CD4-positive, alpha-beta T cell treated with Interleukin-17A for 1 hour (primary cell): ENCODE measurements at places on chromosomes 1 and 21.

DNA sequence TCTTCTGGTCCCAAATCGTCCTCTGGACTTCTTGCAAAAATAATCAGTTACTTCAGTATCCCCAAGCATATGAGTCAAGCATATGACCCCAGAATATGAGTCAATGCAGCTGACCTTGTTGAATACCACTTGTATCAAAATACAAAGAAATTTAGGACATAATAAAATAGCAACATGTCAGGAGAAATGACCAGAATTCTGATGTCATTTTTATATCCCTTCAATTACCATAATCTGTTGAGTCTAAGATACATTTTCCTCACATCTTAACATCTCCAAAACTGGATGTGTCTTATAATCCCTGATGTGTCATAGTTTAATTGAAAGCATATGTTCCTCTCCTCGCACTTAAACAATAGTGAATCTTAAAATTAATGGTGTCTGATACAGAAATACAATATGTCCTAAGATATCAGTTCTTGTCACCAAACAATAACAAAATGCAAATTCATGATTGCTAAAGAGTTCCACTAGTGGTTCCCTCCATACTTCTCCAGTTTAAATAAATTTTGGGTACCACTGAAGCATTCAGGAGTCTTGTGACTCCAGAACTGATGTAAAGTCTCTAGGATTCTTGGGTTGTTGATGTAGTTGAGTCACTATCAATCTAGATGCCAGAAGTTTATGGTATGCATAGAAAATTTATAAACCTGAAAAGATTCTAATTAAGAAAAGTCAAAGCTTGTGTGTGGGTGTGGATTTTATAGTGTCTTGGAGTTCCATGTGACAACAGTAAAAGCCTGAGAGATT, 41.8 kb downstream of the KIFAP3 start:
- no peak for DNase-seq

DNA sequence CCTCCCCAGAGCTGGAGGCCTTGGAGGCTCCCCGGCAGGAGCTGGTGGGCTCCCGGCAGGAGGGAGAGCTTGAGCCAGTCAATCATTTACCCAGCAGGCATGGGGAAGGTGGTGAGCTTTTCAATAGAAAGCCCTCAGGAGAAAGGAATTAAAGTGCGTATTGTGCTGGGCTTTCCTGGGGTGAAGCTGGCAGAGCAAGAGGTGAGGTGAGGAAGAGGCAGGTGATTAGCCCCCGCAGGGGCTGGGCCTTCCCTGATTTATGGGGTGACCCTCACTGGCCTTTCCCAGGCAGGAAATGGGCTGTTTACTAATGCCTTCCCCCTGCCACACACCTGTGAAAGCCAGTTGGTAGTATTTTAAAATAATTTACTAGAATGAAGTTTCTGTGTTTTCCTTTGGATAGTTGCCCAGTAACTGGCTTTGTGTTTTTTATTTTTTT, 25.8 kb downstream of the CLDN14 start:
- no peak for DNase-seq

DNA sequence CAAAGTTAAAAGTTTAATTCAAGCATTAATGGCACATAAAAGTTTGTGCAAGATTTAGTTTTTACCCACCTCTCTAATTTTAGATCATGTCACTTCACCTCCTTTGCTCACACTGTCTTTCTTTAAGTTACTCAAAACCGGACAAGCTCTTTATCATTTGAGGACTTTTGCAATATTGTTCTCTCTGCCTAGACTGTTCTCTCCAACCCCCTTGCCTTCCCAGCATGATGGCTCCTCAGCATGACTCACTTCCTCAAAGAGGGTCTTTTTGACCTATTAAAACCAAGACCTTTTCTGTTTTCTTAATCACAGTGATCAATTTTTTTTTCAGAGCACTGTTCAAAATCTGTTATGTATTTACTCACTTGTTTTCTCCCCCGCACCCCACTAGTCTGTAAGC, 61.3 kb downstream of the XKR8 start:
- DNase-seq: no peak

GRCh38 chr21:14562959-14563358, 16.8 kb upstream of the SAMSN1 start:
- no peak for DNase-seq

DNA sequence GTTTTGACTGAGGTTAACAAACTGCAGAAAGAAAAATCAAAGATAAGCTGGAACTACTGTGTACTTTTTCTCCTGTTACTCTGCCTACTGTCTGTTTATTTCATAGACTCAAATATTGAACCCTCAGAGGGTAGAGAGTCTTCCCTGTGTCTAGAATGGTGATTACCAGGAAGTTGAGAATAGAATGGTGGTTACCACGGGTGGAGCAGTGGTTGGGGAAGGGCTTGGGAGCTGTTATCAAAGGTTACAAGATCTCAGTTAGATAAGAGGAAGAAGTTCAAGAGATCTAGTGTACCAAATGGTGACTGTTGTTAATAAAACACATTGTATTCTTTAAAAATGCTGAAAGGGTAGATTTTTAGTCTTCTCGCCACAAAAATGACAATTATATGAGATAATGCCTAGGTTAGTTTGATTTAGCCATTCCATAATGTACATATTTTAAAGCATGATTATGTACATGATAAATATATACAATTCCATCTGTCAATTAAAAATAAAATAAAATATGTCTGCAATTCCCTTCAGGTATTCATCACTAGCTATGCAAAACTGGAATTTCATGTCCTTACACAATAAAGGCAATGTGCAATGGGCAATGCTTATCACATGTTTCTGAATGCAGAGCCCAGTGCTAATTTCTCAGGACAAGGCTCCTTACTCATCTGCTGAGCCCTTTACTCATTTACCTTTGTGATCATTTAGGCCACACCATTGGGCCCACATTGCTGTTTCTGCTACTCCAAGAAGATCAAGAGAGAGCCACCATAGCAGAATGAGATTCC, 474.3 kb upstream of the CAMK1G start:
- no peak for DNase-seq

DNA sequence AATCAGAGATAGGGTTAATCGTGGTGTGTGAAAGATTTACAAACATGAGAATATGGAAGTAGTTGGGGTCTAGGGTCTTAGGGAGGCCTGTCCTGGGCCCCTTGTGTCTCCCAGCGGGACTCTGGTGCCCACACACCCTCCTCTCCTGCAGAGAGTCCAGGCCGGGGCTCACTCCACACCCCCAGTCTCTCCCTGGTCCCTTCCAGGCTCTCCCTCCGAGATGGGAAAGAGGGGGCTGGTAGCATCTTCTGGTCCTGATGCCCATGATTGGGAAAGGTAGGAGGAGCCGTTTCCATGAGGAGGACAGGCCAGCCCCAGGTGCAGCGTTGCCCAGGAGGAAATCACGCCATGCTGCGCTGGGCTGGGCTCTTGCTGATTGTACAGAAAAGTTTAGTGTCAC, 26.6 kb downstream of the PCNT start:
- DNase-seq: no peak

GRCh38 chr1:79726321-79726720, 719.8 kb upstream of the ADGRL4 start:
- DNase-seq: no peak

DNA sequence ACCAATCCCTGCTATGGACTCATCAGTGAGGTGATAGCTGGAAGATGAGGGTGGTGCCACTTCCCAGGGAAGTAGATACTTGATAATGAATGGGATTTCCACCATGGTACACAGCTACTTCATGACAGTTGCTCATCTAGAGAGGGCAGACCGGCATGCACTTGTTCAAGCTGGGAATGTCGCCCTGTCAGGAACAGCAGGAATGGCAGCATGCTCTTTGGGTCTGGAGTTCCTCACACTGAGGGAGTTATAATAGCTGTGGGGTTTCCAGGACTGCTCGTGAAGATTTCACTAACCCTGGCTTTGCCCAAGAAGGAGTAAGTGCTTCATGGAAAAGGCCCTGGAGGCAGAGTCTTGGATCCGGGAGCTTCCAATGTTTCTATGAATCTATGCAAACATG, 129.2 kb downstream of the PSMG1 start:
- no peak for DNase-seq

- peak; percentile 70 for DNase-seq
Measured at GRCh38 chr1:244319283-244320132, 132.2 kb downstream of the ADSS2 start.

GRCh38 chr1:98045211-98045766, 124.5 kb upstream of the DPYD start:
- DNase-seq: no peak

DNA sequence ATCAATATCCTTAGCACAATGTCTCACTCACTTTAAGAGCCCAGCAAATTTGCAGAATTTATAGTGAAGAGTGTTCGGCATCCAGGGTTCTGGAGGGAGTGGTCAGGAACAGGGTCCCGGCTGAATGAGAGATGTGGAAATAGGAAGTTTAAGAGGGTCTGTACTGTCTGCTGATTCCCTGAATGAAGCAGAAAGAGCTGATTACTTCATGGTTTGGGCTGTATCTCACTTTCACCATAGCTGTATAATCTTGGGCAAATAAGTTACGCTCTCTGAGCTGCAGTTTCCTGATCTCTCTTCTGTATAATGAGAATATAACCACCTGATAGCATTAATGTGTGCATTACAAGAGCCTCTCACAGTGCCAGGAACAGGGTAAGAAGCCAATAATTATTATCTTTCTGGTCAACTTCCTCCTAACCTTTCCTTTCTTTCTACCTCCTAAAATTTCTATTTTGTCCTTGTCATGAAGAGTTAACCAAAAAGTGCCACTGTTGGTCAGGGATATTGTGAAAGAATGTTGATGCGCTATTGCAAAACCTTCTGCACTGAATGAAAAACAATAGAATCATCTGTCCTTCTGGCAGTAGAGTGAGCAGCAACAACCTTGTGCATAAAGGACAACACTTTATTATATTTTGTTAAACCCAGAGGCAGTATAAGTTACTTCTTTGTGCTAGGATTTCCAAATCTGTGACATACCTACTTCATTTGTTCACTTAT, 14.7 kb upstream of the PTGFR start:
- no peak for DNase-seq

GRCh38 chr1:206856674-206857464, 8.6 kb upstream of the IL20 start:
- peak; percentile 30 for DNase-seq

GRCh38 chr1:85090225-85090624, 41.9 kb upstream of the MCOLN3 start:
- peak; percentile 39 for DNase-seq

- DNase-seq: no peak
Measured at GRCh38 chr1:6972399-6972798, 187.1 kb downstream of the CAMTA1 start.
